ENCODE measurements at places on chromosomes 3 and 15. TPM values are rescaled to one million over a fixed set of nuclear protein-coding genes. Genes with fewer than 3 reads are reported as not detected.

The KLHL6 gene
- not detected for total RNA-seq

The PTPRG gene
- 26.2 TPM for total RNA-seq

The RBP2 gene
- total RNA-seq = not detected

The ACKR2 gene
- 0.11 TPM for total RNA-seq

The MYO5C gene
- 0.26 TPM for total RNA-seq
